Mucosa of gallbladder (tissue), 1 donor: ENCODE measurements at places on chromosomes 4 and X.
A peak's percentile ranks its signal among the peaks of the same experiment; 100 is the strongest.

DNA sequence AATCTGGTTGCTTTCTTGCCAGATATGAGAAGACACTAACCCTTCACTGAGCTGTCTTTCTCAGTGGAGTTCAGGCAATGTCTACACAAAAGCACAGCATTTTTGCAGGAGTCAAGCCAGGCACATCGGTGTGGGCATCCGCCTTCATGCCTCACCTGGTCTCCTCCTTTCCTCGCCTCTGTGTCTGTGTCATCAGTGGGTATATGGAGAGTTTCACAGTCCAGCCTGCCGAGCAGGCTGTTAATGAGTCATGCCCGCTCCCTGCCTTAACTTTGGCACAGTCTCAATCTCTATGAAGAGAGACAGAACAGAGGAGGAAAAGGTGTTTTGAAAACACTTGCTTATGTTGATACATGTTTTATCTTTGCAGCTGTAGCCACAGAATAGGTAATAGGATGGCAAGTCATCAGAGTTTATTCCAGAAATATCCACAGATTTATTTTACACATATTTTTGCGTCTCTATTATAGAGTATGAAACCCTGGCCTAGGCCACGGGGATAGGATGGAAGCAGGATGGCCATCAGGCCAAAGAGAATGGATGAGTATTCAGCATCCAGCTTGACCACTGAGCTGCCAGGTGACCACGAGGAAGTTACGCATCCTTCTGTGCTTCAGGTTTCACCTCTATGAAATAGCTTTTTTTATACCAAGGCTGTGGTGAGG, 32.8 kb upstream of the MAML3 start:
- peak; percentile 54 for DNase-seq

GRCh38 chrX:78029663-78030062, 60.2 kb upstream of the PGAM4 start:
- no peak for DNase-seq

GRCh38 chr4:47891928-47892327, 22.5 kb downstream of the NFXL1 start:
- DNase-seq: no peak

GRCh38 chr4:2847302-2847871, 3.7 kb downstream of the ADD1 start:
- DNase-seq: no peak

DNA sequence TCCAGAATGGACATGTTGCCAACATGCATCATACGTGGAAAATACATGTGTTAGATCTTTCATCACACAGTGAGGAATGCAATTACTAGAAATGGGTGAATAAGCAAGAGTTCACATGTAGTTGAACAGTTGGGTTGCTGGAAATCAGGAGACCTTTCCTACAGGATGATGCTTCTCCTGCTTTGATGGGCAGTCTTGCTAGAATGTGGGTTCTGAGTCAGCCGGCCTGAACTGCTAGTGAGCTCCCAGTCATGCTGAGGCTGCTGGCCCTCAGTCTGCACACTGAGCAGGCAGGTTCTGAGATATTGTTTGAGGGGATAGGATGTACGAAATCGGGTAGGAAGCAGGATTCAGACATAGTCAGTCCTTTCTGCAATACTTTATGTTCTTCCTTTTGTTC, 20.2 kb downstream of the MSL3 start:
- no peak for DNase-seq

GRCh38 chrX:153777261-153778090, 3.4 kb upstream of the SRPK3 start:
- DNase-seq: no peak
